ENCODE measurements at places on chromosomes 4 and X.

GRCh38 chrX:135536877-135537276, 16.4 kb downstream of the INTS6L start:
- no peak for DNase-seq

GRCh38 chr4:88623097-88623496, 30.8 kb downstream of the HERC3 start:
- DNase-seq = peak; percentile 6

DNA sequence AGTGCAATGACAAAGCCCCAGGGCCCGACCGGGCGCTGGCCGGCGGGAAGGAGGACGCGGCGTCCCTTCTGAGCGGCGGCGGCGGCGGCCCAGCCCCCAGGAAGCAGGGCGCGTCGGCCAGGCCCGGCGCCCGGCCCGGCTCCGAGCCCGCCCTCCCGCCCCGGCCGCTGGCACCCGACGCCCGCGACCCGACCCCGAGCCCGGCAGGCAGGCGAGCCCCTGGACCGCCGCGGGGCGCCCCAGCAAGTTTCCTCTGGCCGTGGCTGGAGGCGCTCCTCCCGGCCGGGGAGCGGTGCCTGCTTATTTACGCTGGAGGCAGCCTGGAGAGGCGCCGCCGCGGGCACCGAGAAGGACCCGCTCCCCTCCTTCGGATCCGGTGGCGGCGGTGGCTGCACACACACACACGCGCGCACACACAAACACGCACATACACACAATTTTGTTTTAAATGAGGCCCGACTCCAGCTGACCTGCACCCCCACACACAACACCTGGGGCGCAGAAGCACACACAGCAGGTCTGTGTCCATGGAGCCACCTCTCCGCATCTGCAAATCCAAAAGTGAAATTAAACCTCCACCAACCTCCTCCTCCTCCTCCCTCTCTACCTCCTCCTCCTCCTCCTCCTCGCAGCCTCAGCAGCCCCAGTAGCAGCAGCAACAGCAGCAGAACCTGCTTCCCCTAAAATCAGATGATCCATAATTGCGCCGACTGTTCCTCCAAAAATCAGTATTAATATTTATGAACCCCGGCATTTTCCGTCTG, 669 bp downstream of the IRF2 start:
- DNase-seq = peak; percentile 71

GRCh38 chr4:3776166-3777032, 10.2 kb downstream of the ADRA2C start:
- DNase-seq = no peak

DNA sequence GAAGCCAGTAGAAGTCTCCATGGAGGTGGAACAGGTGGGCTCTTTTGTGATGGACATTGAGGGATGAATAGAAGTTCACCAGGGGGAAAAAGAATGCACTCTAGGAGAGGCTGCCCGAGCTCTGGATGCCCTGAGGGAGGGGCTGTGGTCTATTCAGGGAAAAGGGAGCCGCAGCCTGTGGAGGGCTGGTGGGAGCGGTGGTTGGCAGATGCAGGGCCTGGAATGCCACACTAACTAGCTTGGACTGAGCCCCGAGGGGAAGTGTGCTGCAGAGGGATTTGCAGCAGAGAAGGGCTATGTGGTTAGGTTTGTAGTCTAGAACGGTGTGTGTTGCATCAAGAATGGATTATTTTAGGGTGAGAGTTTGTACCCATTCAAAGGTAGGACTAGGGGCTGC, 29.5 kb upstream of the PSAPL1 start:
- no peak for DNase-seq

DNA sequence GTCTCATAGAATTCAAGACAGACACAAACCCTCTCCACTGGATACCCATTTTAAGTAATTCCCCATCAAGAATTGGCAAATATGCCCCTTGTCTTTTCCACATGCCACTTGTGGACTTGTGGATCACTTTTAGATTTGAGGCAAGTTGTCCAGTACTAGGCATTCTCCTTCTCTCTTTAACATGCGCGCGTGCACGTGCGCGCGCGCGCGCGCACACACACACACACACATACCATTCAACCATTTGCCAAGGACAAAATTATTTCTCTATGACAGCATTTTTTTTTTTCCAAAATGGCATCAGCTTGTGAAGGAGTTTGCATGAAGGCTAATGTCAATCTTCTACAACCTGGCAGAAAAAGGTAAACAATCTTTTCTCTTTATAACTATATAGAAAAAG, 1325.7 kb upstream of the IGFBP7 start:
- no peak for DNase-seq
